ENCODE measurements at places on chromosomes 3 and 15.

DNA sequence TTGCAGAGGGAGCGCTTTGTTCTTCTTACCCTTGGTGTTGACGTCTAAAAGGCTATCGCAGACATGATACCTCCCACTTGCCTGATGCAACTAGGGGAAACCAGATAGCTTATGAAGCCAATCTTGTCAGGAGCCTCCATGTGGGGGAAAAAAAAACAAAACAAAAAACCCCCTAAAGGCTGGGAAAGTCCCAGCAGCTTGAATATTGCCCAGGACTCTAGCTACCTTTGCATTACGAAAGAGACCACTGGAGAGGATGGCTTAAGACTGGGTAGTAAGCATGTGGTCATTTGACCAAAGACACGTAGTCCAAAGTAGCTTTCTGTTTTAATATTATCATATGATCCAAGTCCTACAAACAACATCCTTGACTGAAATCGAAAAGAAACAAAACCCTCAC is 120.7 kb upstream of the WNT5A start:
- DNase-seq, result no peak

DNA sequence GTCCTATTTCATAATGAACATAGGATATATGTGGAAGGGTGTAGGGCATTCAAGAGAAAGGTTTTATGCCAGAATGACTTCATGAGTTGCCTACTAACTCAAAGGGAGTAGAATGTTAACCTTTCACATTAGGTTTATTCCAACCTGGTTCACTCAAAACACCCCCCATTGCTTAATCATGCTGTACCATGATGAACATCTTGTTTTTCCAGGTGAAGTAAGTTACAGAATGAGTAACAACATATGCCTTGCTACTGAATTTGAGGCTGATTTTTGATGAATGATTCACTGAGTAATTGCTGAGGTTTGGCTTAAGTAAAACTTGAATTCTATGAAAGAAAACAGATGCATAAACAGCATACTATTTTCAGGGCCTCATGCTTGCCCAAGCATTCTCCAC is 5.9 kb upstream of the CLDN16 start:
- DNase-seq, result no peak

DNA sequence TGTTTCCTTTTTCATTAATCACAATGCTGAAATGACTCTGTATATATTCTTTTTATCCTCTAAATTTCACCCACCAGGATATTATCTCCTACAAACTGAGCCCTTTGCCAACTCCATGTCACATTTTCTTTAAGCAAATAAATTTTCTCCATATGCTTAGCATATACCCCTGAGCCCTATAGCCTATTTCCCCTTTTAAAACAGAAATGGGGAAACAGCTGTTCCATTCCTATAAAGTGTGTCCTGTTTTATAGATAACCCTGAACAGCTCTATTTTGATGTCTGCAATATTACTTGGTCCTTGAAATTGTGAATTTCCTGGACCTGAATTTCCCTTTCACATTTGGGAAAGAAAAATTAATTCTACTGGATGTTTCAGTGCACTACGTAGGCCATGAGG is 15.6 kb upstream of the FILIP1L start:
- DNase-seq, result no peak

GRCh38 chr3:65979731-65980130 is 59.0 kb downstream of the MAGI1 start:
- no peak for DNase-seq

- DNase-seq, result no peak
Observed at GRCh38 chr3:158769549-158769948, 32.3 kb upstream of the MFSD1 start.

GRCh38 chr3:195124378-195124992 is 146.5 kb downstream of the XXYLT1 start:
- no peak for DNase-seq
